ENCODE measurements at places on chromosomes 6 and 20.

GRCh38 chr6:165308926-165309731 lies at the start of gene C6orf118:
C6orf118 (minus strand) TSS chr6:165309605; CDS start chr6:165309586, 19 bp downstream.
- no peak for DNase-seq

- DNase-seq, result no peak
Measured at GRCh38 chr20:36528875-36529417, 12.4 kb upstream of the MYL9 start.

DNA sequence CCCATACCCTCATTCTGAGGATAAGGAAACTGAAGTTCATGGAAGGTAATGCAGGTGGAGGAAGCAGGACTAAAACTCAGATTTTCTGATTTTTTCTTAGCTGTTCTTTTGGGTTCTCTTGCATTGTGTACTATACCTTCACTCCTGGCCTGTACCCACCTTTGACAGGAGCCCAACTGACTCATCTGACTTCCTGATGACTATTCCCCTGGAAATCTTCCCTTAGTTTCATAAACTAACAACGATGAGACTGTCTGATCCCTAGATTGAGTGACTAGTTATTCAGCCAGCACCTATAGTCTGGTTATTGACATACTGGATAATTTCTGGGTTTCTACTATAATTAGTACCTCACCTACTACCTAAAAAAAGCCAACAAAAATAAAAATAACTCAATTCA lies 10.1 kb downstream of the CRYBG1 start:
- DNase-seq, result no peak

GRCh38 chr6:64224819-64225218 lies 589.2 kb downstream of the PHF3 start:
- DNase-seq, result no peak

- DNase-seq, result no peak
Measured at GRCh38 chr20:52142757-52143156, 48.8 kb downstream of the ZFP64 start.

DNA sequence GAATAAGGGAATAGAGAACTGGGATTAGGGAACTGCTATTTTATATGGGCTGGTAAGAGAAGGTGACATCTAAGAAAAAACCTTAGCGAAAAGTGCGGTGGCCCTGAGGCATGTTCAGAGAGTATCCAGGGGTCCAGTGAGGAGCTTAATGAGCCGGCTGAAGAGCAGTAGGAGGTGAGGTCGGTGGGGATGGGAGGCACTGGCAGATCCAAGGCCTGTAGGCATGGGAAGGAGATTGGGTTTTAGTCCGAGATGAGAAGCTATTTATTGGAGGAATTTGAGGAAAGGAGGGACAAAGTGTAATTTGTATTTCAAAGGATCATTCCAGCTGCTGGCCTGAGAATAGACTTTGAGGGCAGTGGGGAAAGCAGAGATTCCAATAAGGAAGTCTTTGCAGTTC lies 123.8 kb downstream of the QKI start:
- DNase-seq, result no peak

GRCh38 chr20:37922016-37922415 lies 19.1 kb downstream of the VSTM2L start:
- no peak for DNase-seq

All from cortex of kidney (tissue), 1 donor.